ENCODE measurements at places on chromosomes 2 and 18.
A peak's percentile ranks its signal among the peaks of the same experiment; 100 is the strongest.

DNA sequence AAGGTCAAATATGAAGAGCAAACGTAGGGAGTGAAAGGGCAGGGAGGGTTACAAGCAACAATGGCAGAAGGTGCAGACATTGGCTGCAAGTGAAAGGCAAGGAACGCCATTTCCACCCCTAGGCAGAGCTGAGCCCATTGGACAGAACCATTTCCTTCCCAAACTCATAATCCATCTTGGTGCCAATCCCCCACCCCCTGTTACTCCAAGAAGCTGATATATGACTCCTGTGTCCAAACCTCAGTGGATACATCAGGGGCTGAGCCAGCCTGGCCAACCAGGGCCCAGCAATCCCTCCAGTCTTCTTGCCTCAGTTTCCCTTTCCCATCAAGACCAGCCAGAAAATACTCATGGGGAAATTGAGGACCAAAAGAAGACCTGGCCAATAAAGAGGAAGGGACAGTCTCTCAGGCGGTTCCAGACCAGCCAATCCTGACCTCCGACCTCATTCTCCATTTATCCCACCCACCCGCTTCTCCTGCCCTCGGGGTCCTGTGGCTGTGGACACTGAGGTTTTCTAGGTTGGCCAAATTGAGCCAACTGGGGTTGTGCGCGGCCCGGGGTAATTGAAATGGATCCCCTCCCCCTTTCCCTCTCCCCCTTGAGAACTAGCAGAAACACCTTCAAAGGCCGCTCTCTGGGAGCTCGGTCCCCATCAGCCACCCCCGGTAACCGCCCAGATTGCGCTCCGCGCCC, 24.8 kb downstream of the TNS1 start:
- peaks cover 3% of the 10 kb centered on the region for H3K27me3 ChIP-seq
- H3K4me1 ChIP-seq: no peaks in the 10 kb centered on the region
- DNase-seq: no peak
- H3K27ac ChIP-seq: no peak overlapping the region
- no peaks in the 10 kb centered on the region for H3K36me3 ChIP-seq

DNA sequence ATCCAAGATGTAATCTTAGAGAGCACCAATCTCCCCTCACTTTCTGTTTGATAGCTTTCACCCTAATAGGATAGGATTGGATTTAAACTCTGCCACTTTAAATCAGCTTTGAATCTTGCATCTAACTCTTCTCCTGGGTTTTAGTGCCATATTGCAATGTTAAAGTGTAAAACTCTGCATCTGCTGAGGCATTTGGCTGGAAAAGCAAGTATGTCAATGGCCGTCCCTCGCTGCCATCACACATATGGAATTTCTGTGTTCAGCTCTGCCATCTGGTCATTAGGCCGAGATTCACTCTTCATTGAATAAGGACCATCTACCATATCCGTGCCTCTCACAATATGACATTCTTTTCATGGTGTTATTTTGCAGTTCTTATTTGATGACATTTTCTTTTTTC, 728.1 kb upstream of the PIK3C3 start:
- no peaks in the 10 kb centered on the region for H3K27me3 ChIP-seq
- H3K4me1 ChIP-seq: no peaks in the 10 kb centered on the region
- no peak for DNase-seq
- no peak overlapping the region for H3K4me3 ChIP-seq
- no peak overlapping the region for H3K27ac ChIP-seq

DNA sequence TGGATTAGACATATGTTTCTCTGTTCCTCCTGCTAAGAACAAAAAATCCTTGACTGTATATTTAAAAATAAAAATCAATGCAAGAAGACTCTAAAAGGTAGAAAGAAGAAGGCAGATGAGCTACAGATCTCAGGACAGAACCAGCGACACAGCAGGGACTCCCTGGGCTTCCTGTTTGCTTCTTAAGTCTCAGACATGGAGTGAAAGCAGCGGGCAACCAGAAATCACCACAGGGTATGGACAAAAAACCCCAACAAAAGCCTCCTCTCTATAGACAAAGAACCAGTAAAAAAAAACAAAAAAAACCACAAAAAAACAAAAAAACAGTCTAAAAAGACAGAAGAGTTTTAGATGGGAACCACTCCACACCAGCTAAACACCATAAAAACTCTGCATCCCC, 971.0 kb upstream of the GYPC start:
- no peaks in the 10 kb centered on the region for H3K36me3 ChIP-seq
- H3K27ac ChIP-seq: no peak overlapping the region

GRCh38 chr18:23171581-23172156, 36.4 kb downstream of the CABLES1 start:
- H3K4me3 ChIP-seq: no peak overlapping the region
- no peak overlapping the region for H3K27ac ChIP-seq
- H3K4me1 ChIP-seq: no peaks in the 10 kb centered on the region
- no peak for DNase-seq
- H3K27me3 ChIP-seq: peaks cover 4% of the 10 kb centered on the region

GRCh38 chr2:239692362-239692851, 291.6 kb upstream of the HDAC4 start:
- H3K27ac ChIP-seq: no peak overlapping the region
- H3K4me3 ChIP-seq: no peak overlapping the region
- DNase-seq: no peak
- no peaks in the 10 kb centered on the region for H3K4me1 ChIP-seq
- H3K27me3 ChIP-seq: no peaks in the 10 kb centered on the region

DNA sequence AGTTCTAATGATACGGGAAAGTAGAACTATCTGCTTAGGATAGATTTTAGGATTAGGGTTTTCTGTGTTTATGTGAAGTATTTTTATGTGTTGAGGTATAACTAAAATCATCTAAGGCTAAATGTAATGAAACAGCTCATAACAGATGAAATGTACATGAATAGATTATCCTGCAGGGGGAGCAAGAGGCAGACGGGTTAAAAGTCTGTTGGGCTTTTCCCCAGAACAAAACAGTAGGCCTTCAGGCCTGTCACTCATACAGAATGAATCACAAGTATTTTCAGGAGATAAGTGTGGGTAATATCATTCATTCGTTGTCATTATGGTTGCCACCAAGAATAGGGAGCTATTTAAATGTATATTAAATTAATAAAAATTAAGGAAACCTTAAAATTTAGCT, 107.9 kb upstream of the IL1R2 start:
- peaks cover 3% of the 10 kb centered on the region for H3K4me1 ChIP-seq
- no peaks in the 10 kb centered on the region for H3K27me3 ChIP-seq
- peaks cover 71% of the 10 kb centered on the region for H3K36me3 ChIP-seq
- peak; percentile 47 for DNase-seq
- H3K27ac ChIP-seq: no peak overlapping the region
- H3K4me3 ChIP-seq: no peak overlapping the region

DNA sequence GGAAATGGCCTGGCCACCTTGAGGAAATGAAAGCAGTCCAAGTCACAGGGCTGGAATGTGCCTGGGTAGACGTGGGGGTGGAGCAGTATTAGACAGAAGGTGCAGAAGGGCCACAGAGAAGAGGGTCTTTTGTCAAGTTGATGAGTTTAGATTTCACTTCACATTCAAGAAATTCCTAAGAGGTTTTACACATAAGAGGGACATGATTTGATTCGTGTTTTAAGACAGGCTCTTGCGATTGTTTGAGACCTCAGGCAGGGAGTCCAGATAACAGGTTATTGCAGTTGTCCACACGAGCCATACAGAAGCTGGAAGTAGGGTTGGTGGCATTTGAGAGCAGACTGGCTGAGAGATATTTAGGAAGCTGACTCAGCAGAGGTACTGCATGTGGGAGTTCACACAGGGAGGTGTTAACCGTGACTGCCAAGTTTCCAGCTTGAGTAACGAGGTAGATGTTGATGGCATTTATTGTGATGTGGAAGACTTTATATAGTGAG, 64.6 kb downstream of the NEB start:
- DNase-seq: no peak
- H3K27ac ChIP-seq: no peak overlapping the region
- H3K4me3 ChIP-seq: no peak overlapping the region
- no peaks in the 10 kb centered on the region for H3K36me3 ChIP-seq

DNA sequence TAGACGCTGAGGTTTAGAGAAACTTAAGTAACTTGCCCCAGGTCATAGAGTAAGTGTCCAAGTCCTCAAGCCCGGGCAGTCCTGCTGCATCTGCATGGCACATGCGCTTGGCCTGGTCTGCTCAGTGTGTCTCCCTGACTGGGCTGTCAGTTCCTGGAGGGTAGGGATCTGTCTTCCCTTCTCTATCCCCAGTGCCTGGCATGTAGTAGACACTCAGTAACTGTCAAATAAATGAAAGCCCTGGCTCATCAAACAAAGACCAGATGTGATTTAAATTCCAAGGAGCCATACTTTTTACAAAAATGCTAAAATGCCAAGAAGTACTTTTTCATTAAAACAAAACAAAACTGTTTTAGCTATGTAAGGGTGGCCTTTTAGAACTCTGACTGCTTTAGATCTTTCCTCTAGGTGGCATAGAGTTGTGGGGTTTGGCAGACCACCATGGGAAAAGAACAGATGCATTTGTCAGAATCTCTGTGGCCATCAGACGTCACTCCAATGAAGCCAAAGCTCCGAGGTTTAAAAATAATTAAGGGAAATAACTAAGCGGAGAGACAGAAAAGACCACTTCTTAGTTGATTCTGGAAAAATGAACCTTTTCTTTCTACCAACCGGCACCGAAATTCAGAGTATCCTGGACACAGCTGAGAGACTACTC, 34.0 kb downstream of the EPAS1 start:
- H3K4me3 ChIP-seq: no peak overlapping the region
- no peak overlapping the region for H3K27ac ChIP-seq
- H3K4me1 ChIP-seq: peaks cover 9% of the 10 kb centered on the region
- H3K36me3 ChIP-seq: no peaks in the 10 kb centered on the region

DNA sequence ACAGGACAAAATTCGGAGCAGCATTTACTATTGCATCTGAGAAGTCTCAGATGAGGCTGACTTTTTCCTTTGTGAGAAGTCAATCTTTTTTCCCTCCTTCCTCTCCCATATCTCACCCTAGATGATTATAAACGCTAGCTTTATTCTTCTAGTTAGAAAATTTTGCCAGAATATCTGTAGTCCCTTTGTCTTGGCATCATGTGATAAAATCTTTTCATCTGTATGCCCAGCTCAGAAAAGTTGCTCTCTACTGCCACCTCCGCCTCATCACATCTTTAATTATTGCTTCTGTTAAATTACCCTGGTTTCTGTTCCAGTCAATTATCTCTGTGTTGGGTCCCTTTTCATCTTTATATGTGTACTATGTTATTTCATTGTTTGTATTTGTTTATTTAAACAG, 210.8 kb upstream of the SLC35G4 start:
- no peaks in the 10 kb centered on the region for H3K4me1 ChIP-seq
- no peak overlapping the region for H3K27ac ChIP-seq
- DNase-seq: no peak
- H3K27me3 ChIP-seq: peaks cover 2% of the 10 kb centered on the region
- no peaks in the 10 kb centered on the region for H3K36me3 ChIP-seq

DNA sequence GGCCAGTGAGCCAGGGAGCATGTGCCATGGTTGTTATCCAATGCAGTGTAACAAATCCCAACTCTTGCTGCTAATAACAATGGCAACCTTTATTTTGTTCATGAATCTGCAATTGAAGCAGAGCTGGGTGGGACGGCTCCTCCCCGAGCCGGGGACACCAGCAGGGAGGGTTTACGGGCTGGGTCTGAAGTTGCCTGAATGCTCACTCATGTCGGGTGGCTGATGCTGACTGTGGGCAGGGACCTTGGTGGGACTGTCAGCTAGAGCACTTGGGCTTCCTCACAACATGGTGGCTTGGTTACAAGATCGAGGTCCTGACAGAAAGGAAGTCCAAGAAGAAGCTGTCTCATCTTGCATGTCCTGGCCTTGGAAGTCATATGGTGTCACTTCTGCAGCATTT, 264.5 kb downstream of the NDUFA10 start:
- no peaks in the 10 kb centered on the region for H3K36me3 ChIP-seq
- H3K27ac ChIP-seq: no peak overlapping the region
- DNase-seq: no peak
- peaks cover 4% of the 10 kb centered on the region for H3K4me1 ChIP-seq
- no peaks in the 10 kb centered on the region for H3K27me3 ChIP-seq
